ENCODE measurements at places on chromosomes 3 and 15.
A peak's percentile ranks its signal among the peaks of the same experiment; 100 is the strongest.

- no peak for DNase-seq
Measured at GRCh38 chr15:63156755-63157117, 541 bp downstream of the RPS27L start.

- no peak for DNase-seq
Measured at GRCh38 chr15:63560741-63561448, 36.3 kb upstream of the FBXL22 start.

DNA sequence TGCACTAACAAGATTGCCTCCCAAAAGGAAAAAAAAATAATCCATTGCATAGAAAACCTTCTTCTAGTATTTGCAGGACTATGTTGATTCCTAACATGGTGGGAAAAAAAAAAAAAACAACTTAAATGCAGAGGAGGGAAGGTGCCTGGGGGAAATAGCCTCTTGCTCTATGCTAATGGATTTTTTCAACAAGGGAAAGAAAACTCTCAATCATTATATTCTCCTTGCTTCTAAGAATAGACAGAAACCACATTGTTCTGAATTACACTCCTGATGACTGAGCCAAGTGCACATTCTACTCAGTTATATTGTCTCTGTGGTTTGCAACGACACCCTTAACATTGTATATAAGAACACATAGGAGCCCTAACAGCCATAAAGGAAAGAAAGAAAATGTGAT lies 760.2 kb downstream of the NAALADL2 start:
- no peak for DNase-seq

- DNase-seq: no peak
Measured at GRCh38 chr15:69665641-69666111, 213.1 kb downstream of the RPLP1 start.

- DNase-seq: no peak
Measured at GRCh38 chr3:112857526-112857925, 10.9 kb upstream of the CD200R1L start.

- DNase-seq: no peak
Measured at GRCh38 chr3:153829606-153830170, 291.5 kb upstream of the ARHGEF26 start.

DNA sequence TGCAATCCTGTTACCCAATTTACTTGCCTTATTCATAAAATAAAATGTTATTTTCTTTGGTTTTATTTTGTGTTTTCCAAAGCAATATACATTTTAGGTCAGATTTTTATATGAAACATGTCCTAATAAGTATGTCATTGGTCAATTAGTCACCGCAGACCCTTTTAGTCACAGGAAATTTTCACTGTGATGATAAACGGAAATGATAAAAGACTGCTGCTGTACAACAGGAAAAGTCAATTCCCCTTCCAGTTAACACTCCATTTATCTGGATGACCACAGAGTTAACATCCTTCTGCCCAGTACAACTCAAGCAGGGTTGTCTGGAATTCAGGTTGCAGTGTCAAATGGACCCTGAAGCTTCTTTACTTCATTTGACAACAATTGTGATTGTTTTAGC lies 175.2 kb downstream of the LSAMP start:
- DNase-seq: no peak

DNA sequence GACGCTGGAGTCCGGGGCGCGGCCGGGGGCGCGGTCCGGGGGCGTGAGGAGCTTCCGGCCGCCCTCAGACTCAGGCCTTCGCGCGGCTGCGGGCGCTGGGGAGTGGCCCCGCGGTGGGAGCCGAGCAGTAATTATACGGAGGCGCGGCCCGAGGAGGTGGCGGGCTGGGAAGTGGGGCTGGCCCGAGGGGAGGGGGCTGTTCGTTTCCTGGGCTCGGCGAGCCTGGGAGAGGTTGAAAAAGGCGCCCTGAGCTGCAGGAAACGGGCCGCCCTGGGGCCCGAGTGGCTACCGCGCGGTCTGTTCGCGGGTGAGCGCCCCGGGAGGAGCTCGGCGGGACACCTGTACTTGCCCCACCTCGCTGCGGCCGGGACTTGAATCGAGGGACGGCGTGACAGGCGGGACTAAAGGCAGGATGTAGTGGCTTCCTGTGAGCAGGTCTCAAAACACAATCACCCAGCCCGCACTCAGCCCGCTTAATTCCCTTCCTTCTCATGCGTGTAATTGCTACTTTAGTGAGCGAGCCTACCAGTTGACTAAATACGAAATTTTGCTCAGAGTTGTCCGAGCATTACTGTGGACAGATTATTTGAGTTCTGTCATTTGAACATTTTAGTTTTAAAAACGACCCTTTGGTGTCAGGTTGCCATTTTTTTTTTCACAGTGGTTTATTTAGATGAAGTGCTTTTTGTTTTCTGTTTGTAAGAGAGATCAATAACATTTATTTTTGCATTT lies 860 bp downstream of the RASA2 start:
- peak; percentile 25 for DNase-seq

GRCh38 chr3:126126811-126127431 lies 43.0 kb upstream of the SLC41A3 start:
- no peak for DNase-seq

GRCh38 chr3:195259154-195259474 lies 11.8 kb downstream of the XXYLT1 start:
- no peak for DNase-seq

DNA sequence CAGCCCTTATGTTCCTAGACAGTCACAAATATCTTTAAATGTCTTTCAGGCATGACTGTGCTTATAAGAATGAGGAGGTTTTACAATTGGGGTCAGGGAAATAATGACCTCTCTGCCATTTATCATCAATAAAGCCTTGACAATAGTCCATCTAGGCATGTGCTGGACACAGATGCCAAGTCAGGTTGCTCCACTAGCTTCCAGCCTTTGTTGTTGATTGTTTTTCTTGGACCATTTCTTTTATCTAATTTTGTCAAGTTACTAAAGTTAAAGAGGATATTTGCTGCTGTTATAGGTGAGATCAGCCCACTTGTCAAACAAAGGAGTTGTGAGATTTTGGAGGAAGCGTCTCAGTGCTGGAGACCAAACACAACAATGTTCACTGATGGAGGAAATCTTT lies 628.0 kb downstream of the ROBO2 start:
- no peak for DNase-seq

GRCh38 chr3:136984837-136985236 lies 27.1 kb downstream of the IL20RB start:
- DNase-seq: no peak

DNA sequence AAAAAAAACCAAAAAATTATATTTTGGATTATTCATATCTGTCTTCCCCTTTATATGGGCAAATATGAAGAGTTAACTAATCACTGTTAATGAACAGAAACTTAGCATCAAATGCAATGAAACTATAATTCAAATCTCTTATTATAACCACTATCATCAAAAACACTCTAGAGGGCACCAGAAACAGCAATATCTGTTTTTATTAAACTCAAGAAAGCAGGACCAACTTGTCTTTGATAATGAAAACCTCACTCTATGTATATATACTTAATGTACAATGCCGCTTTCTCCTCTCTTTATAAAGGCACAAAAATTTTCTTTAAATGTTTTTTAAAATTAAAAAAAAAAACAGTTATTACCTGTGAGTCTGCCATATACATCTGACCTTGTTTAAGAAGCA lies 92.7 kb downstream of the UACA start:
- DNase-seq: no peak

- no peak for DNase-seq
Measured at GRCh38 chr3:56796202-56796601, 5.5 kb downstream of the ARHGEF3 start.

DNA sequence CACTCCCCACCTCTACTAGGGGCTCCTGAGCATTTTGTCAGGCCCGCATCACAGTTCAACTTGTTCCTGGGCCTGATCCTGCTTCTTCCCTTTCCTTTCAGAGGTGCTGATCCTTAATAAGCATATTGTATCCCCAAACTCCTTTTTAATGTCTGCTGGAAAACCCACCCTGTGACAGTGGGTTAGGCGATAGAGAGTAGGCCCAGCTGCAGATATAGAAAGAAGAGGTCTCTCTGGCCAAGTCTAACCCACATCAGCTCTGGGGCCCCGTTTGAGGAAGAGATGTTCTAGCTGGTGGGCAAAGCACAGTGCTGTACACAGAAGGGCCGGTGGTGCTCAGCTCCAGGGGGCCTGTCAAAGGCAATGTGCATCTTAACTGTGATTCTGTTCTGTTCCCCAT lies 34.3 kb upstream of the ST6GAL1 start:
- DNase-seq: no peak

GRCh38 chr15:69095274-69095673 lies 65.2 kb upstream of the GLCE start:
- no peak for DNase-seq

DNA sequence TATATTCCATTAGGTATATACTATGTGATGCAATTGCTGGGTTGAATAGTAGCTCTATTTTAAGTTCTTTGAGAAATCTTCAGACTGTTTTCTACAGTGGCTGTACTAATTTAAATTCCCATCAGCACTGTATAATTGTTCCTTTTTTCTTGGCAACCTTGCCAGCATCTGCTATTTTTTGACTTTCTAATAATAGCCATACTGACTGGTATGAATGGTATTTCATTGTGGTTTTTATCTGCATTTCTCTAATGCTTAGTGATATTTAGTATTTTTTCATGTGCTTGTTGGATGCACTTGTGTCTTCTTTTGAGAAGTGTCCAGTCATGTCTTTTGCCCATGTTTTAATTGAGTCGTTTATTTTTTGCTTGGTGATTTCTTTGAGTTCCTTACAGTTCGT lies 145.1 kb upstream of the PLSCR5 start:
- DNase-seq: no peak

DNA sequence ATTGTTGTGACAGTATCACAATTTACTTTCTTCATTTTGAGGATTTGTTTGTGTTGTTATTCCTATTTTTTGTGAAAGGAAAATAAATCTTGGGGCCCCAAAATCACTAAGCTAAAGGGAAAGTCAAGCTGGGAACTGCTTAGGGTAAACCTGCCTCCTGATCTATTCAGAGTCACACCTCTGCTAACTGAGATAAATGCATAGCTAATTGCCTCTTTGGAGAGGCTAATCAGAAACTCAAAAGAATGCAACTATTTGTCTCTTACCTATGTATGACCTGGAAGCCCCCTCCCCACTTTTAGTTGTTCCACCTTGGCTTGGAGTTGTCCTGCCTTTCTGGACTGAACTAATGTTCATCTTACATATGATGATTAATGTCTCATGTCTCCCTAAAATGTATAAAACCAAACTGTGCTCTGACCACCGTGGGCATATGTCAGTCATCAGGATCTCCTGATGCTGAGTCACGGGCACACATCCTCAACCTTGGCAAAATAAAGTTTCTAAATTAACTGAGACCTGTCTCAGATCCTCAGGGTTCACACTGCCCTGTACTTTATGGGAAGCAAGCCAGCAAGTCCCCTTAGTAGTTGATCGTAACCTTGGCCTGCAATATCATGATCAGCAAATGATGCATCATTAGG lies 523.2 kb upstream of the GOLIM4 start:
- DNase-seq: no peak

DNA sequence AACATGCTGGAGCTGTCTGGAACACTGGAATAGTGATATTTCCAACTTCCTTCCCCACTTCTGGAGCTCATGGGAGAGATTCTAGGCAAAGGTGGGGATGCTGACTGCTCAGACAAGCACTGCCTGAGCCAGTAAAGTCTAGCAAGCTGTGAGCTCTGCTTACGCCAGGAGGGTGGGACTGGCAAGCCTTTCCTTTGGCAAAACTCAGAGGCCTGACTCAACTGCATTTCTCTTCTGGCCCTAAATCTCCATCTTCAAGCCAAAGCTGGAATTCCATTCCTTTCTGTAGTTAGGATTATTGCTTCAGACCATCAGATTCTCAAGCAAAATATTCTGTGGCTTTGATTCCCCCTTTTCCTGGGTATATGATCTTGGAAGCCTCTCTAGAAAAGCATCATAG lies 20.3 kb upstream of the EPB42 start:
- DNase-seq: no peak

GRCh38 chr15:64071931-64072765 lies 21.5 kb downstream of the CIAO2A start:
- DNase-seq: no peak

- no peak for DNase-seq
Measured at GRCh38 chr15:77179541-77179998, 108.7 kb upstream of the TSPAN3 start.

All from T1000 (cell line).